Right lobe of liver (tissue), 6 donors: ENCODE measurements at places on chromosomes 4 and X.

DNA sequence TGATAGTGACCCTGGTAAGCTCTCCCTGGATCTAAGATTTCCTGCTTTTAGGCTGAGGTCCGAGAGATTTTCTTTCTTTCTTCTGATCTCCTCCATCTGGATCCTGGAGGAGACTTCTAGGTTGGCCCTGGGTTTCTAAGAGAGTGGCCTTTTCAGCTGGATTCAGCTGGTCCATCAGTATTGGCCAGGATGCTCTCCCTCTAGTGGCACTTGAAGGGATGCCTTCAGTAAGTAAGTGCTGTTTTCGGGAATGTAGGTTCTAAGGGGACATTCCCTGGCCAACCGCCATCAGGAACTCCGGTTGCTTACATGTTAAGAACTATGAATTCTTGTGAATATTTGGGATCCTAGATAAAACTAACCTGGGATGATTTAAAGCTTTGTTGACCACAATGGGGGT is 56.9 kb downstream of the SERTM2 start:
- DNase-seq, result peak; percentile 35

- DNase-seq, result peak; percentile 97
Measured at GRCh38 chr4:108762559-108763225, at the start of gene ETNPPL. ETNPPL (minus strand) TSS chr4:108763053; CDS start chr4:108762898, 155 bp downstream.

GRCh38 chr4:14259936-14260335 is 632.4 kb upstream of the BOD1L1 start:
- DNase-seq, result no peak

- DNase-seq, result no peak
Measured at GRCh38 chr4:78766650-78767049, 9.5 kb upstream of the BMP2K start.

DNA sequence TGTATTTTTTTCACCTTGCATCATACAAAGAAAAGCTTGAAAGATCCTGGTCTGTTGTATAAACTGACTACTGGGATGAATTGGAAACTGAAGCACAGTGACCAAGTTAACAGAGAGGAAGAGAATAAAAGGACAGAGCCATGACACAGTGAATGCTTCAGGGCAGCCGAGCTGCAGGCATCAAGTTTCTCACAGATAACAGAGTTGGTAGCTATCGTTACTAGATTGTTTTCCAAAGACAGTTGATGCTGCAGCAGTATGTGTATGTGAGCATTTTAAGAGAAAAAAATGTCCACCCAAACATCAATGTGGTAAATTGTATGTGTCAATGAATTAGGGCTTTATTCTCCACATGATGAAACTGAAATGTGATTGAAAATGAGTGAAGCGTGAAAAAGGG is 1032.7 kb downstream of the ADGRL3 start:
- no peak for DNase-seq

GRCh38 chr4:25421816-25422525 is 44.9 kb downstream of the ANAPC4 start:
- DNase-seq, result no peak

DNA sequence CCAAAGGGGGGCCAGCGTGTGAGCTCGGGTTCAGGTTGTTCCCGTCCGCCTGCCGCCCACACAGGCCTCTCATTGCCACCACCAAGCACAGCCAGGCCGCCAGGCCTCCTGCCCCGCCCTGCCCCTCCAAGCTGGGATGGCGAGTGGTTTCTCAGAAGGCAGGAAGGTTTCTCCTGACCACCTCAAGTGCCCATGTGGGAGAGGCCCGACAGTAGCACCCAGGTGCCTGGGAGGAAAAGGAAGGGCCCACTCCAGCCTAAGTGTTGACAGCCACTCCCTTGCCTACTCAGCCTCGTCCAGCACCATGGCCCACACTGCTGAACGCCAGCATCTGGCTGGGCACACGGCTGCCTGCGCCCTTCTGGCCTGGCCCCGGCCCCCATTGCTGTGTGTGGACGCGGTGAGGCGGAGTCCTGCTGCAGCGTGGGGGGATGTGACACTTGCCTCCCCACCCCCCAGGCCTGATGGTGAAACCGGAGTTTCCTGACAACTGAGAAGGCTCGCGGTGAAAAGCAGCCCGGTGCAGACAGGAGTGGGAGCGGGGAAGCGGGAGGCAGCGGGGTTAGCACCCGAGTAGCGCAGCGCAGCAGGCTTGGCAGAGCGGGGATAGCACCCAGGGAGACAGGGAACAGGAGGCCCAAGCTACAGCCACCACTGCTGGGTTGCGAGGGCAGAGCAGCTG is 19.2 kb downstream of the FLNA start:
- DNase-seq, result no peak
